ENCODE measurements at places on chromosomes 3 and 15.

- DNase-seq = peak; percentile 14
Measured at GRCh38 chr3:151085889-151086483, 522 bp downstream of the MED12L start.

DNA sequence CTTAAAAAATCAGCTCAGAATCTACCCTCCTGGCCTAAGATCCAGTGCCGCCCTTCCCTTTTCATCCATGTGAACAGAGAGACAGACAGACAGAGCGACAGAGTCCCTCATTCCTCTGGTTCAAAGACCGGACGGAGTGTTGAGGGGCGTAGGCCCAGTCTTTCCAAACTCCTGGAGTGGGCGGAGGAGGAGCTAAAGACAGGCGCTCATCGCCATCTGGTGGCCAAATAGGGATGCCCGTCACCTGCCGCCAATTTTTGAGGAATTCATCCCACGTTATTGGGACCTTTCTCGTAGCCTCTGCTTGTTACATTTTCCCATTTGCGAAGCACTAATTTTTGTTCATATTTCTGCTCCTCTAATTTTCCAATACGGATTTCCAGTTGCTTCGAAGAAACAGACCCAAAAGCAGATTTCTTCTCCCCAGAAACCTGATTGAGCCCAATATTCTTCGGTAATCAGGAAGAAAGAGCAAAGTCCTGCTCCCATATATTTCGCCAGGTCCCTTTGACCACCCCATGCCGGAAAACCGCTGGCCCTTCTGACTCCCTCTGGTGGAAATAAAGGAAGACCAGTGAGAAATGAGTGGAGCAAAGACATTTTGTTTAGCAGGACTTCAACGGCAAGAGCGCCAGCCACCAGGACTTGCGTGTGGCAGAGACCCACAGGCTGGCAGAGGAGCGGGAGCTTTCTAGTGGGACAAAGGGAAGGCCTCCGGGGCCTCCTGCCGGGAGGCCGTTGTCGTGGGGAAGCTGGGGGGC lies 88.0 kb downstream of the LRRK1 start:
- DNase-seq = peak; percentile 73

- DNase-seq = no peak
Measured at GRCh38 chr3:94024385-94024784, 4.0 kb downstream of the STX19 start.

- peak; percentile 92 for DNase-seq
Measured at GRCh38 chr15:78103406-78104118, 11.2 kb downstream of the SH2D7 start.

DNA sequence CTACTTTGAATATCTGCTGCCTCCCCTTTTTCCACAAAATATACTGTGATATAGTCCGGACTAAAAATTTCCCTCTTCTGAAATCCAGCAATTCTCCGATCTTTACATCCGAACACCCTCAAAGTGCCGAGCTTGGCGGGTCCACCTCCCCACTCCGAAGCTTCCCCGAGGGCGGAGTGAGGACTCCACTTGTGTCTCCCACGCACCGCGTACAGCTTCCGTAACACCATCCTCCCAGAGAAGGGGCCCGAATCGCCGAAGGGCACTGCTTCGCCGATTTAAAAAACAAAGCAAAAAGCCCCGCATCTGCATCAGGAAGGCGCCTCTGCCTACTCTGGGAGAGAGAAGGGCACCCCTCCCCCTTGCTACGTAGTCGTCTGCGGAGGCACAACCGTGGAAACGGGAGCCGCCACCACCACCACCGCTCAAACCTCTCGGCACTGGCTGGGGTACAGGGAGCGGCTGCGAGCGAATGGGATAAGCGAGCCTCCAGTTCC lies 551 bp downstream of the NCBP2 start:
- DNase-seq = peak; percentile 67

DNA sequence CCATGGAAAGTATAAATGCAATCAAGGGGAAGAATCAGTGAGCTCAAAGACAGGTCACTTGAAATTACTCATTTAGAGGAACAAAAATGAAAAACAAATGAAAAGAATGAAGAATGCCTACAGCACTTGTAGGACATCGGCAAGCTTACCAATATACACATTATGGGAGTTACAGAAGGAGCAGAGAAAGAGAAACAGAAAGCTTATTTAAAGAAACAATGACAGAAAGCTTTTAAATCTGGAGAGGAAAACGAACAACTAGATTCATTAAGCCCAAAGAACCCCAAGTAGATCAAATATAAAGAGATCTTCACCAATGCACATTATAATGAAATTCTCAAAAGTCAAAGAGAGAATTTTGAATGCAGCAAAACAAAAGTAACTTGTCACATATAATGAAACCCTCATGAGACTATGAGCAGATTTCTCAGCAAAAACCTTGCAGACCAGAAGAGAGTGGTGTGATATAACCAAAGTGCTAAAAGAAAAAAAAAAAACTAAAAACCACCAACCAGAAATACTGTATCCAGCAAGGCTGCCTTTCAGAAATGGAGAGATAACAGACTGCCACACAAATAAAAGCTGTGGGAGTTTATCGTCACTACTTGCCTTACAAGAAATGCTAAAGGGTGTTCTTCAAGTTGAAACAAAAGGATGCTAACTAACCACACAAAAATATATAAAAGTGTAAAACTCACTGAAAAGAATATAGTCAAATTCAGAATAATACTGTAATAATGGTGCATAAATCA lies 63.1 kb downstream of the MYH15 start:
- DNase-seq = no peak

GRCh38 chr3:42652611-42653302 lies 740 bp upstream of the ZBTB47 start:
- DNase-seq = peak; percentile 54

DNA sequence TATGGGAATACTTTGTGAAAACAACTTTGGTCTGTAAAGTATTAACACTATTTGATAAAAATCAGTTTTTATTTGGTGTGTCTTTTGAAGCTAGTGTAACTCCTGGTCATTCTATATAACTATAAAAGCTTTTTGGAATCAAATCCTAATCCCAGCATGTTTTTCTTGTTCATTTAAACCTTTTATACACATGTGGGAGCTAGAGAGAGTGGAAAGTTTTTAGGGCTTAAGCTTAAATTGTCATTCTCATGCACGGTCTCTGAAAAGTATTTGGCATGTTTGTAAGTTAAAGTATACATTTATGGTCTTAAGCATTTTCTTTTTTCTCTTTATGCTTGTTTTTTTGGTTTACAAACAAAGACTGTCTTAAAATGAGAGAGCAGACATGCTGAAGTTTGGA lies 83.4 kb upstream of the RARB start:
- no peak for DNase-seq

DNA sequence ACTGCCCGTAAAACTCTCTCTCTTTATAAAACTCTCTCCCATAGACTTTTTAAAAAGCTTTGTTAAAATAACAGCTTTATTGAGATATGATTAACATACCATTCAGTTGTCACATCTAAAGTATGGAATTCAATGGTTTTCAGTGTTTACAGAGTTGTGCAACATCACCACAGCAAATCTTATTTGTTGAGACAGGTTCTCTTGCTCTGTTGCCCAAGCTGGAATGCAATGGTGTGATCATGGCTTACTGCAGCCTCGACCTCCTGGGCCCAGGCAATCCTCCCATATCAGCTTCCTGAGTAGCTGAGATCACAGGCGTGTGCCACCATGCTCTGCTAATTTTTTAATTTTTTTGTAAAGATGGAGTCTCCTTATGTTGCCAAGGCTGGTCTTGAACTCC lies 35.9 kb upstream of the TRAK1 start:
- no peak for DNase-seq

- DNase-seq = no peak
Measured at GRCh38 chr15:41987246-41987924, 15.0 kb upstream of the EHD4 start.
